ELR (cell line): ENCODE measurements at places on chromosomes 7 and 10.

DNA sequence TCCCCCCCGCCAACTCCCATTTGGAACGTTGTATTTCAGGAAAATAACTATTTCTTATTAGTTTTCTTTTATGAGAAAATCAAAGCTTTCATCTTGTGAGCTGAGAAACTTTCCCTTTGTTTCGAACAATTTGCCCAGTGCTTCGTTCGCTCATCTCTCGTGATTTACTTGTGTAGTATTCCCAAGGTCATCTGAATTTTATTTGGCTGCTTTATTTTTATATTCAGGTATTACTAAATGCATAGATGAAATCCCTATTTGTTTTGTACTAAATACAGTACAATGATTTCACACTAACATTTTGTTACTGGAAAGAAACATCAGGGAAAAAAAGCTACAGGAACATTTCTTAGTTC lies 12.0 kb upstream of the EBLN1 start:
- no peak for DNase-seq

DNA sequence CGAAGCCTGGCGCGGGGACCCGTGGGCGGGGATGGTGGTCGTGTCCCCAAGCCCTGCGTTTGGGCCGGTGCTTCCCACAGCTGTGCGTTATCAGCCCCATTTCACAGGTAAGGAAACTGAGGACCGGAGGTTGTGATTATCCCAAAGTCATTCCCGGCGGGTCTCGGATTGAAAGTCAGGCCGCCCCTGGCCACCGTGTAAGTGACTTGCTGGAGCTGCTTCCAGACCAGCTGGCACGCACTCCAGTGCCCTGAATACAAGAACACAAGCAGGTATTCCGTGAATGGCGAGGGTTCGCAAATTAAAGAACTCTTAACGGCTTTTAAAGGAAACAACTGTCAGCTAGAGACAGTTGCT lies 675 bp upstream of the ATE1 start:
- peak; percentile 43 for DNase-seq

DNA sequence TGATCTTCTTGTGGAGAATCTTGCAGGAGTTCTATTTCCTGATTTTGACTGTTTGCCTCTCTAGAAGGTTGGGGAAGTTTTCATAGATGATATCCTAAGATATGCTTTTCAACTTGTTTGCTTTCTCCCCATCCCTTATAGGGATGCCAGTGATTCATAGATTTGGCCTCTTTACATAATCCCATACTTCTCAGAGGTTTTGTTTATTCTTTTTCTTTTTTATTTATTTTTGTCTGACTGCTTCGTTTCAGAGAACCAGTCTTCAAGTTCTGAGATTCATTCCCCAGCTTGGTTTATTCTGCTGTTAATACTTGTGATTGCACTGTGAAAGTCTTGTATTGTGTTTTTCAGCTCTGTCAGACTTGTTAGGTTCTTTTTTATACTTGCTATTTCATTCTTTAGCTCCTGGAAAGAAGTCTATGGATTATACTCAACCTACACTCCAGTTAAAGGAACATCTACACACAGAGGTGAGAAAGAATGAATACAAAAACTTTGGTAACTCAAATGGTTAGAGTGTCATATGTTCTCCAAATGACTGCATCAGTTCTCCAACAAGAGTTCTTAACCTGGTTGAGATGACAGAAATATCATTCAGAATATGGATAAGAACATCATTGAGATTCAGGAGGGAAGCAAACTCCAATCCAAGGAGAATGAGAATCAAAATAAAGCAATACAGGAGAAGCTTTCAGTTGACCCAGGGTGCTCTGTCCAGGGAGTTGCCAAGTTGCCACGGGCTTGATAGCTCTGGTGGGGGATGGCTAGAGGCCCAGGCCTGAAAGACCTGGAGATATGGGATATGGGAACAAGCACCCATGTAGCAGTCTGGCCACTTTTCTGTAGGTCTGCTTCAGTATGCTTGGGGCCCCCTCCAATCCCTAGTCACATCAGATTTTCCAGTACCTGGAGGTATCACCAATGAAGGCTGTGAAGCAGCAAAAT lies 150.3 kb downstream of the AHR start:
- DNase-seq: no peak

- no peak for DNase-seq
Measured at GRCh38 chr7:138797715-138798320, at the start of the genes ATP6V0A4 and TMEM213. ATP6V0A4 (minus strand) TSS chr7:138798196; CDS start chr7:138771247, 26,949 bp downstream. TMEM213 (plus strand) TSS chr7:138797994; CDS start chr7:138798105, 111 bp downstream.

DNA sequence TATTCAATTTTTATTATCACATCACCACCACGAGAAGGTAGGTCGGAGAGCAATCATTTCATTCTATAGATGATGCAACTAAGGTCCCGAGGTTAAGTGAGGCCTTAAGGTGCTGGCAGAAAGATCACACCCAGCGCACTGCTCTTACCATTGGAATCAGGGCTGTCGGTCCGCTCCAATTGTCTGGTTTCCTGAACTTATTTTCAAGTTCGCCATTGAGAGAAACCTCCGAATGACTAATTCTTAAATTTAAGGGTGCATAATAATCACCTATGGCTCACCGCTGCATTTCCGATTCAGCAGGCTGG lies 625 bp upstream of the GSTO2 start:
- no peak for DNase-seq

DNA sequence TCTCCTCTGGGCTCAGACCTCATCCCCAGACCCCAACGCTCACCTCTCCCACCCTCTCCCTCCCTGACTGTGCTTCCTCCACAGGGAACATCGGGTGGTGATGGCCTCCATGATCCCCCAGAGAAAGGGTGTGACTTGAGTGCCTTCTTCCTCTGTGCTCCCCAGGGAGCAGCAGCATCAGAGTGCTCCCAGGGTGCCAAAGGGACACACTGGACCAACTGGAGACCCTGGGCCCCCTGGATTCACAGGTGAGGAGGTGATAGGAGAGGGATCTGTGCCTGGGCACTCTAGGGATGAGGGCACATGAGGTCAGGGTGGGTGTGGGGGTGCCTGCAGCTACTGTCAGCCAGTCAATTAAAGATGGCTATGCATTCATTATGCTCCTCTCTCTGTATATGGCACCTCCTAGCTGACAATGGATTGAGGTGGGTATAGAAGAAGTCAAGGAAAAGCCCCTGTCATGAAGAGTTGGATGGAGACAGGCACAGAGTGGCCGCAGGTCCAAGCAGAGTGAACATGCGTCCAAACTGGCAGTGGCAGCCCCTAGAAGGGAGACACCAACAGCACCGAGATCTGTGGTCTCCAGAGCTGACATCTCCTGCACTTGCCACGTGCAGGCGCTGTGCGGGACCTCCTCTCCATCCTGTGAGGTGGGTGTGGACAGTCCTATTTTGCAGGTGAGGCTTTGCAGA lies 15.5 kb upstream of the VOPP1 start:
- DNase-seq: no peak

GRCh38 chr10:75079436-75080083 lies 31.9 kb upstream of the SAMD8 start:
- DNase-seq: no peak

DNA sequence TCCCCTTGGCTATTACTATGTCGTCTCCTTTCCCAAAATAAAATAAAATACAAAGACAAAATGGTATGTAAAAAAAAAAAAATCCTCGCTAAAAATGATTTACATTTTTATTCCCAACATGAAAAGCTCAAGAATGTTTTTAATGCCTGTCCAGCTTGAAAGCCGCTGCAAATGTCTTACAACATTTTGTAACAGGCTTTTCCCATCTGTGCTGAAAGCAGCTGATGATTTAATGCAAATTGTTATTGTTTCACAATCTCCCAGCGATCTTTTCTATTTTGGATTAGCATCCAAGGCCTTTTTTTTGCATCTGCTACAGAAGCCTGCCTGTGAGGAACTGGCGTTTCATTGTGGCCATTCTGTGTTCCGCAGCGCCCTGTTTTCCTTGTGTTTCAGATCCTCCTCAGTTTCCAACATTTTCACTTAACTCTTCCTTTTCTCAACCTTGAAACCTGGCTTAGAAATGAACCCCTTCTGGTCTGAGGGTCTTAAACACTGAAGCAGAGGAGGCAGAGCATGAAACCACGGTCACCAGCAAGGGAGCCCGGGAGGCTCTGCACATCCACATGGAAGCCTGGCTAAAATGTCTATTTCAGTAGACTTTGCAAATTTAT lies 712.1 kb downstream of the PARD3 start:
- DNase-seq: peak; percentile 20

DNA sequence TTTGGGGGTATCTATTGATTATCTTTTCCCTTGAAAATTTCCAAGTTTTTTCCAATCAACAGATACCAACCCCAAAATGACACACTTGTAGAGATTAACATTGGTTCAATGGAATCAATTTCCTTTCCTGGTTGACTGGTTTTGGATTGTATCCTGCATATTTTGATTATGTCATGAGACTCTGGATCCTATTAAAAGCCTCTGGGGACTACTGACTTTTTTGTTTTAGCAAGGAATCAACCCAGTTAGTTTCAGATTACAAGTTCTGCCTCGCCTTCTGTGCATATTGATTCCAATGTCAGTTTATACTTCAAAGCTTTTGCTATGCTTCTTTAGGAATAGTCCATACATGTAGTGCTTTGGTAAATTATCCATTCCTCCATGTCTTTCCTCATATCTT lies 29.2 kb downstream of the COPG2 start:
- DNase-seq: no peak

DNA sequence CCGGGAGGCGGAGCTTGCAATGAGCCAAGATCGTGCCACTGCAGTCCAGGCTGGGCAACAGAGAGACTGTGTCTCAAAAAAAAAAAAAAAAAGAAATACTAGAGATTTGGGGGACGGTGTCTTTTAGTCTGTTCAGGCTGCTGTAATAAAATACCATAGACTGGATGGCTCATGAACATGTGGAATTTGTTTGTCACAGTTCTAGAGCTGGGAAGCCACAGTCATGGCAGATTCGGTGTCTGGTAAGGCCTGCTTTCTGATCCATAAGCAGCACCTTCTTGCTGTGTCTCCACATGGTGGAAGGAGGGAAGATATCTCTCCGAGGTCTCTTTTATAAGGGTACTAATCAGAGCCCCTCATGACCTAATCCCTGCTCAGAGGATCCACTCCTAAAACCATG lies 102.7 kb upstream of the MKLN1 start:
- DNase-seq: no peak

DNA sequence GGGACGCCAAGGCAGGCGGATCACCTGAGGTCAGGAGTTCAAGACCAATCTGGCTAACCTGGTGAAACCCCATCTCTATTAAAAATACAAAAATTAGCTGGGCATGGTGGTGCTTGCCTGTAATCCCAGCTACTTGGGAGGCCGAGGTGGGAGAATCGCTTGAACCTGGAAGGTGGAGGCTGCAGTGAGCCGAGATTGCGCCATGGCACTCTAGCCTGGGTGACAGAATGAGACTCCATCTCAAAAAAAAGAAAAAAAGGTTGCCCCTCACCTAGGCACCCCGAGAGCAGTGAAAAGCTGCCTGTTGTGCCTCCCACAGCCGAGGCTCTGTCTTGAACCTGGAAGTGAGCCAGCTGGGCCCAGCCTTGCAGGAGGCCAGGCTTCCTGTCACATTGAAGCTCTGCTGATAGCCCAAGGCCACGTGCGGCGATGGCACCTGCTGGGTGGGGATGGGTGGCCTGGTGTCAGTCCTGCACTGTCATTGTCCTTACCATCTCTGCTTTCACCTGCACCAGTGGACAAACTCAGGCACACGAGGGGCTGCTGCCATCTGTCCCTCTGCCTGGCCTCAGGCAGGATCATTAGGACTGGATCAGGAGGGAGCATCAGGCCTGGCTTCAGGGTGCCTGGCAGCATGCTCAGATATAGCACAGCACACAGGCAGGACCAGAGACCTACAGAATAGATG lies 37.8 kb downstream of the DNAJB12 start:
- no peak for DNase-seq

- peak; percentile 31 for DNase-seq
Measured at GRCh38 chr10:63103971-63104409, 29.1 kb upstream of the NRBF2 start.

GRCh38 chr10:110356628-110357245 lies 52.0 kb upstream of the SMNDC1 start:
- peak; percentile 39 for DNase-seq

GRCh38 chr7:26638140-26638539 lies 226.2 kb downstream of the SKAP2 start:
- DNase-seq: no peak

DNA sequence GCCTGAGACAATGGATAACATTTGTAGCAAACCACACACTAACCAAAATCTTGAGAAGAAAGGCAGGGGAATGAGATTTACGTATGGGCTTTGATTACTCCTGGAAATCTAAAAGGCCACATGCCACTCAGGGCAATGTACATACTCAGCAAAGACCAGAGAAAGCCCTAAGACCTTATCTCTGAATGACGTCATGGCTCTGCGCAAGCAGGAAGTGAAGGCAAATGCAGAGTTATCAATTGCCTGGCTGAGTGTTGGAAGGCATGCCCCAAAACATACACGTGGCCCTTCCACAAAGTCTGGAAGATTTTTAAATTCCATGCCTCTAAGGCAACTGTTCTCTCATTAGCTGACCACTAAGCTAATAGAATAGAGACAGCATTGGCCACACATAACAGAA lies 90.9 kb upstream of the NRBF2 start:
- DNase-seq: no peak
